ENCODE measurements at places on chromosomes 7 and 10.

GRCh38 chr7:113730309-113730955 lies 188.4 kb downstream of the PPP1R3A start:
- H3K4me3 ChIP-seq = no peak overlapping the region
- DNase-seq = no peak
- H3K27me3 ChIP-seq = no peaks in the 10 kb centered on the region
- H3K4me1 ChIP-seq = no peaks in the 10 kb centered on the region
- no peak overlapping the region for H3K27ac ChIP-seq

GRCh38 chr7:4845740-4846142 lies 16.1 kb downstream of the PAPOLB start:
- no peak overlapping the region for H3K4me3 ChIP-seq
- H3K27ac ChIP-seq = no peak overlapping the region
- no peaks in the 10 kb centered on the region for H3K4me1 ChIP-seq
- DNase-seq = no peak
- no peaks in the 10 kb centered on the region for H3K27me3 ChIP-seq
- no peaks in the 10 kb centered on the region for H3K36me3 ChIP-seq

GRCh38 chr7:130365511-130366441 lies 14.5 kb upstream of the CPA1 start:
- no peak overlapping the region for H3K27ac ChIP-seq
- H3K36me3 ChIP-seq = no peaks in the 10 kb centered on the region
- no peak for DNase-seq
- H3K4me1 ChIP-seq = peaks cover 27% of the 10 kb centered on the region
- no peak overlapping the region for H3K4me3 ChIP-seq

GRCh38 chr7:154744861-154745258 lies 258.1 kb downstream of the PAXIP1 start:
- no peaks in the 10 kb centered on the region for H3K27me3 ChIP-seq
- H3K4me1 ChIP-seq = no peaks in the 10 kb centered on the region
- H3K4me3 ChIP-seq = no peak overlapping the region
- no peaks in the 10 kb centered on the region for H3K36me3 ChIP-seq
- DNase-seq = no peak
- no peak overlapping the region for H3K27ac ChIP-seq

GRCh38 chr10:52347327-52347667 lies 33.2 kb downstream of the DKK1 start:
- no peak overlapping the region for H3K27ac ChIP-seq
- H3K36me3 ChIP-seq = no peaks in the 10 kb centered on the region
- H3K27me3 ChIP-seq = no peaks in the 10 kb centered on the region
- H3K4me3 ChIP-seq = no peak overlapping the region
- H3K4me1 ChIP-seq = no peaks in the 10 kb centered on the region

- H3K36me3 ChIP-seq = no peaks in the 10 kb centered on the region
- H3K27me3 ChIP-seq = no peaks in the 10 kb centered on the region
- no peak for DNase-seq
- no peak overlapping the region for H3K27ac ChIP-seq
These were observed 447.8 kb upstream of the IGFBP3 start for GRCh38 chr7:46368871-46369270.

DNA sequence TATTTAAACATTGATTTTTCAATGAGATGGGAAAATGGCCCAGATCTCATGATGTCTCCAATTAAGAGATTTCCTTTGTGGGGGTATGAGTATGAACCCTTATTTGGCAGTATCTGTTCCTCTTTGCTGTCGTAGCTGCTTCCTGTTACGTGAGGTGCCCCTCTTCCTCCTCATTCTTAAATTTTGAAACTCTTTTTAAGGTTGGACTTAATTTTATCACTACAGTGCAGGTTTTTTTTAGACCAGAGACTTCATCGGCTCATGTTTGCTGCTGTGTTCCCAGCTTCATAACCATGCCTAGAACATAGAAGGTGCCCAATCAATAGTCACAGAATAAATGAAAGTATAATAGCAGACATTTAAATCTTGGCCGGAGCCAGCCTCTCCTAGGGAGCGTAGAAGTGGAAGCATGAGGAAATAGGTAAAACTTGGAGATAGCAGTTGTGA lies 2.4 kb downstream of the MIOS start:
- H3K27ac ChIP-seq = no peak overlapping the region
- H3K4me1 ChIP-seq = peaks cover 5% of the 10 kb centered on the region
- no peak overlapping the region for H3K4me3 ChIP-seq
- no peaks in the 10 kb centered on the region for H3K27me3 ChIP-seq
- no peaks in the 10 kb centered on the region for H3K36me3 ChIP-seq

DNA sequence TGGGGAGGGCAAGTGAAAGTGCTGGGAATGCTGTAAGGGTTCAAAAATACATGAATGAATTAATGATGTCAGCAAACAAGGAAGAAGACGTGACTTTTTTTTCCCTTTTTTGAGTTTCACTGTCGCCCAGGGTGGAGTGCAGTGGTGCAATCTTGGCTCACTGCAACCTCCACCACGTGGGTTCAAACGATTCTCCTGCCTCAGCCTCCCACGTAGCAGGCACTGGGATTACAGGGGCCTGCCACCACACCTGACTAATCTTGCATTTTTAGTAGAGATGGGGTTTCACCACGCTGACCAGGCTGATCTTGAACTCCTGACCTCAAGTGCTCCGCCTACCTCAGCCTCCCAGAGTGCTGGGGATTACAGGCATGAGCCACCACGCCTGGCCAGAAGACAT lies 30.0 kb downstream of the DENND10 start:
- no peaks in the 10 kb centered on the region for H3K27me3 ChIP-seq
- peaks cover 45% of the 10 kb centered on the region for H3K36me3 ChIP-seq
- H3K4me1 ChIP-seq = no peaks in the 10 kb centered on the region
- DNase-seq = no peak
- no peak overlapping the region for H3K27ac ChIP-seq

DNA sequence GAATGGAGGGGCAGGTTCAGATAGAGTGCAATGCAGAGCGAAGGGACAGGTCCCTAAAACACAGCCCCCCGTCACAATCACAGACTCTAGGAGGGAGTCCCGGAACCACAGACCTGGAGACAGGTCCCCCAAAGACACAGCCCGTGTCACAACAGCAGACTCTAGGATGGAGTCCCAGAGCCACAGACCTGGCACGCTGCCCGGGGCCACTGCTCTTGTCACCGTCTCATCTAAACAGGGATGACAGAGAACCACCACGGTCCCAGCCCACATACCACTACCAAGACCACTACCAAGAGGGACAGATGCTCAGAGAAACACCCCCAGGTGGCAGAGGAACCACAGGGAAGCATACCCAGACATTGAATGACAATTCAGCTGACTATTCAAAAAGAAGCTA lies 183.9 kb downstream of the TCERG1L start:
- no peaks in the 10 kb centered on the region for H3K4me1 ChIP-seq
- no peaks in the 10 kb centered on the region for H3K27me3 ChIP-seq
- DNase-seq = no peak
- H3K36me3 ChIP-seq = no peaks in the 10 kb centered on the region
